GM10248 (cell line): ENCODE measurements at places on chromosomes 2 and 18.

DNA sequence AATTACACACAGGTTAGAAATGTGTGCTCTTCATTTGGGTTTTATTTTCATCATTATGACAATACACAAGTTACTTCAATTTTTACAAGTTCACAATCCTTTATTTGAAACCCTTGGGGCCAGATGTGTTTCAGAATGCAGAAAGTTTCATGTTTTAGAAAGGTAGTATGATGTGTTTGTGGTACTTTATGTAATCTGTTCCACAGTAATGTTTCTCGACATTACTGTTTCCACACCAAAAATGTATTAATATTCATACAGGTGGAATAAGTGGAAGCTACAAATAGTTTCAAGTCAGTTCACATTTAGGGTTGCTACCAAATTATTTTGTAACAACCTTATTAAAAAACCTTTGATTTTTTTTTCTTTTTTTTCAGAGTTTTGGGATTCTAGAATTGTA, 10.4 kb downstream of the UBE2E3 start:
- no peak for DNase-seq

DNA sequence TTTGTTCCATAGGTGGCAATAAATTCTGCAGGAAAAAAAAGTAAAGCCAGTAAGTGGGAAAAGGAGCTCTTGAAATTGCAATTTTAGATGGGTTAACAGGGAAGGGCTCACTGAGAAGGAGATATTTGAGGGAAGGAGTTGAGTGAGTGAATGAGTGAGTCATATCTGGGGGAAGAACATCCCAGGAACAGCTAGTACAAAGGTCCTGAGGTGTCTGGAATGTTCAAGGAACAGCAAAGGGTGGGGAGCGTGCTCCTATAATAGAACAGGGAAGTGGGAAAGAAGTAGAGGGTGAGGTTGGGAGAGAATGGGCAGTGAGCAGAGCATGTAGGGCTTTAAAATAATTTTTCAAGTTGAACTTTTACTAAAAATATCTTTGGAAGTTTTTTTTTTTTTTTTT, 68.0 kb upstream of the PSME4 start:
- no peak for DNase-seq

- DNase-seq = no peak
These were observed 67.0 kb upstream of the TMEM200C start for GRCh38 chr18:5962362-5962761.

- no peak for DNase-seq
These were observed 578.7 kb downstream of the ADCYAP1 start for GRCh38 chr18:1483385-1483784.

- DNase-seq = no peak
These were observed 7.9 kb upstream of the SIGLEC15 start for GRCh38 chr18:45817543-45817942.

DNA sequence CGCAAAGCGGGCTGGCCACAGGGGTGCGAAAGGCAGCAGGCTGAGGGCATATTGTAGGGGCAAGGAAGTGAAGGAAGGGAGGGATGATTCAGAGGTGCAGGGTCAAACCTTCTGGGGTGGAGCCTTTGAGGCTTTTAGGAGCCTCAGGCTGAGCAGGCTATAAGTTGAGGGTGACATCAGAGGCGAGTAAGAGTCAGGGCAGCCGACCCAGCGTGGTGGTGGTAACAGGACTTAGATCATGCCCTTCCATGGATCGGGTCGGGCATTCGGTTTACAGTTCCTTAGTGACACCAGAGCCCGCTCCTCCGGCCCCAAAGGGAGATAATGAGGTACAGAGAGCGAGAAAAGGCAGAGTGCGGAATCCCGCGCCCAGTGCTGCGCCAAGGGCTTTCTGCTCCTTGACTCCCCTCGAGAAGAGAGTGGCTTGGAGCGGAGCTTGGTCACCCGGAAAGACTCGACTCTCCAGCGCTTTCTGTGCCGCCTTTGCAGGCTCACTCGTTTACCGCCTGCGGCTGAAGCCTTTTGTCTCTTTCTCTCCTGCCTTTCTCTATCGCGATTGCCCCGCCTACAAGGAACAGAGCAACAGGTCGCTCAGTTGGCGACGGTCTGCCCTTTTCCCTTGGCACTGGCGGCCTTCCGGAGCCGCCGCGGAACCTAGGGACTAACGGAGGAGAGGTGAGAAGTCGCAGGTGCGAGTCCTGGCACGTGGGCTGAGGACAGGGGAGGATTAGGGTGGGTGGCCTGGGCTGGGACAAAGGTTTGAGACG, 720 bp downstream of the LBX2 start:
- peak; percentile 39 for DNase-seq
